Skeletal muscle cell (primary cell): ENCODE measurements at places on chromosomes 1 and 21.

- DNase-seq, result no peak
Observed at GRCh38 chr1:50503515-50503914, 80.3 kb upstream of the DMRTA2 start.

DNA sequence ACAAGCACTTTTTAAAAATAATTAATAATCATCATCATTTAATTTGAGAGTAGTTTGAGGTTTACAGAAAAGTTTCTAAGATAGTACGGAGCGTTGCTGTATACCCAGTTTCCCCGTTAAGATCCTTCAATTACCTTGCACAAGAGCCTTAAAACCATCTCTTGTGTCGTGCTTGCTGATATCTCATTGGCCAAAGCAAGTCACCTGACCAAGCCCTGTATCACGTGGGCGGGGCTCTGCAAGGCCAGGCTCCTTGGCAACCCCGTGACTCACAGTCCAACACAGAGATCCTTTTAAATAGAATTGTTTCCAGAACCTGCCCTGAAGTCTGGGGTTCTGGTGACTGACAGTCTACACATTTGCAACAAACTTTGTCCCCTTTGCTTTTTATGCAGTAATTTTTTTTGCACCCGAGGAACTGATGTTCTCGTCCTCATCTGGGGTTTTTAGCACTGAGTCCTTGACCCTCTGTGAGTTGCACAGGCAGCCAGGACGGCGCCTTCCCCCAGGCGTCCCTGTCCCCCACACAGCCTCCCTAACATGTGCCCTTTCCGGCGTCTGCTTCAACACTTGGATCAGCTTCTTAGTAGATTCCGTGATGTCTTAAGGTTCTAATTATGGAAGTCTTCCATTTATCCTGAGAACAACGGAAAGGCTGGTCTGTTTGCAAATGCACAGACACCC, 183.3 kb upstream of the TMEM51 start:
- no peak for DNase-seq

DNA sequence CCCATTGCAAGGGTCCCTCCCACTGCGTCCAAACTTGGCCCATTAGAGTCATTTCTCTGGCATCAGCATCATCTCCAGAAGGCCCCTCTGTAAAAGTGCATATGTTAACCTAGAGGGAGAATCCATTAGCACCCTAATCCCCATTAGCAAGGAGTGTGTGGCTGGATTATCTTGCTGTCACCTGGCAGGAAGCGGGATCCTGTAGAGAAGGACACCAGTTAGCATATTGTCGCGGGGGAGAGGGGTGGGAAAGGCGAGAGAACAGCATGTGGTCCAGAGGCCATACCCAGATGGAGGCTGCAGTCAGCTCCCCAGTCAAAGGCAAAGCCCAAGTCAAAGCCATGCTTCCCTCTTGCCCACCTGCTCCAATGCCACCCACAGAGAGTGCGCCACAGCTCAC, 64.0 kb downstream of the OLIG1 start:
- no peak for DNase-seq

DNA sequence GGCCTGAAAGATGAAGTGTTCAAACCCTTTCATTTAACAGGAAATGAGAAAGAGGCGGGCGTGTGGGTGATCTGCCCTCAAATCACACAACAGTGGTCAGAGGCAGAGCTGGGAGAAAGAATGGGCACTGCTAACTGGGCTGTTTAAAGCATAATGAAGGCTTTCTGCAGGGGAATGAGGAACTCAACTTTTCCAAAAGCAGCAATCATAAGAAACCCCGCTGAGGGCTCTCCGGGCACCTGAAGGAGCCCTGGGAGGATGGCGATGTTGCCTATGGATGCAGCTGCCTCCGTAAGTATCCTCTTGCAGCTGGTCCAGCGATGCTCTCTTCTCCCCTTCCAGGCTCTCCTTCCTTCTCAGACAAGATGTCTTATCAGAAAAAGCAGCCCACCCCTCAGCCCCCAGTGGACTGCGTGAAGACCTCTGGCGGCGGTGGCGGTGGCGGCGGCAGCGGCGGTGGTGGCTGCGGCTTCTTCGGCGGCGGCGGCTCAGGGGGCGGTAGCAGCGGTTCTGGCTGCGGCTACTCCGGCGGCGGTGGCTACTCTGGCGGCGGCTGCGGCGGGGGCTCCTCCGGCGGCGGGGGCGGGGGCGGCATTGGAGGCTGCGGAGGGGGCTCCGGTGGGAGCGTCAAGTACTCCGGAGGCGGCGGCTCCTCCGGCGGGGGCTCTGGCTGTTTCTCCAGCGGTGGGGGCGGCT, 1.2 kb downstream of the LORICRIN start:
- DNase-seq, result no peak

GRCh38 chr1:157626099-157626498, 28.2 kb upstream of the FCRL4 start:
- DNase-seq, result no peak

GRCh38 chr1:54528613-54529012, 19.4 kb upstream of the ACOT11 start:
- no peak for DNase-seq

DNA sequence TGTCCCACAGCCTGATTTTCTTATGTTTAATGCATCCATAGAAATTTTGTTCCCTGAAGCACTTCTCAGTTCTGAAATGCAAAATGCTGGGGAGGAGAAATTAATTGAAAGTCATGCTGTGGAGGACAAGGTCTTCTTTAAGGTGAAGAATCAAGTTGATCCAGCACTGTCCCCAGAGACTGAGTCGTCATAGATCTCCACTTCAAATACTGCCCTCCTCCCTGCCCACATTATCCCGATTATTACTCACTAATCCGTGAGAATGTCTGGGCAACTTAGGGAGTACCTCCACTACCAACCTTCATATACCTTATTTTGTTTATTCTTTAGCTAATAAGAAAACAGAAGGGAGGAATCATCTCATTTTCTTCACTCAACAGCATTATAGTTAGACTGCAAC, 70.0 kb upstream of the FMN2 start:
- no peak for DNase-seq

GRCh38 chr1:150429805-150430204, 57.4 kb upstream of the TARS2 start:
- DNase-seq, result no peak

DNA sequence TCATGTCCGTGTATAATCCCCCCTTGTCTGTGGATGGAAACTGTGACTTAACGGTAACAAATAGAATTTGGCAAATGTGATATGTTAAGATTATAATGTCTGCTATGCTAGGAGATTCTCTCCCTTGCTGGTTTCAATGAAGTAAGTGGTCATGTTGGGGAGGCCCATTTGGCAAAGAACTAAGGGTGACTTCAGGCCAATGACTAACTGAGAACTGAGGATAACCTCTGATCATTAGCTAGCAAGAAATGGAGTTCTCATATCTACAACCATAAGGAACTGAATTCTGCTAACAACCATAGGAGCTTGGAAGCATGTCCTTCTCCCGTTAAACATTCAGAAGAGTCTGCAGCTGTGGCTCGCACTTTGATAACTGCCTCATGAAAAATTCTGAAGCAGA, 2.3 kb downstream of the IFI44L start:
- no peak for DNase-seq

DNA sequence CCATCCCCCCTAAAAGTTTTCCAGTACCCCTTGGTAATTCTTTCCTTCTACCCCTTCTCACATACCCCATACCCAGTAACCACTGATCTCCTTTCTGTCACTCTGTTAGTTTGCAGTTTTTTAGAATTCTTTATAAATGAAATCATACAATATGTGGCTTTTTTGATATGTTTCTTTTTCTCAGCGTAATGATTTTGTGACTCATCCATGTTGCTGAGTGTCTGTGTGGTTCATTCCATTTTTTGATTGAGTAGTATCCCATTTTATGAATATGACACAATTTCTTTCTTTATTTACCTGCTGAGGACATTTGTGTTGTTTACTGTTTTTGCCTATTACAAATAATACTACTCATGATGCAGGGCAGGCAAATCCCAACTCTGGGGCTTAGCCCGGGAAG, 1605.3 kb downstream of the BRINP3 start:
- no peak for DNase-seq

GRCh38 chr1:207798847-207799246, 47.0 kb downstream of the CD46 start:
- DNase-seq, result no peak

DNA sequence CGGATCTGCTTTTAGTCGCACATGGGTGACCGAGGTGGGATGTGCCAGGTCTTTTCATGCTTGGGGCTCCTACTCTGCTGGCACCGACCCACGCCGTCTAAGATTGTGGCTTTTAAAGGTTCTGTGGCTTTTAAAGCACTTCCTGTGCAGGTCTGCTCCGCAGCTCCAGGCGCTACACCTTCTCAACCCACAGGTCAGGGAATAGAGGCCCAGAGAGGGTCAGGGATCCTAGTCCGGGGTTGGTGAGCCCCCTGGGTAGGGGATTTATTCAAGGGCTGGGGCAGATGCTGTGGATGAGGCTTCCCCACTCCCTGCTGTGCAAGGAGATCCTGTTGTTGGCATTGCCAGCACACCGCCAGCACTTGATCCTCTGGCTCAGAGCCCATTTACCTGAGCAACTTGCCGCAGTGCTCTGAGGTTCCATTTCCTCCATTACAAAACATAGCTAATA, 212.8 kb upstream of the RAB4A start:
- DNase-seq, result no peak

DNA sequence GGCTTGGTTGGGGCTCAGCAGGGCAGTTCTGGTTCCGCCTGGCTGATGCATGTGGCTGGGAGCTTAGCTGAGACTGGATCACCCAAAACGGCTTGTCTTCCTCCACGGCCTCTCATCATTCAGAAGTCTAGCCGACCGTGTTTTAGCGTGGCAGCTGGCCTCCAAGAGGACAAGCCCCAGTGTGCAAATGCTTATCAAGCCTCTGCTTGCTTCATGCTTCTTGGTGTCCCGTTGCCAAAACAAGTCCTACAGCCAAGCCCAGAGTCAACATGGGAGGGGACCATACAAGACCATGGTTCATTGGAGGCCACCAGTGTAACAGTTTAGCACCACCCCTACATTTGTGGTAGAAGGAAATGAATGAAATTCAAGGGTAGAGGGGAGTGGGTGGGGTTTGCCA, 10.5 kb upstream of the KDF1 start:
- DNase-seq, result no peak

GRCh38 chr1:161930064-161930463, 93.6 kb downstream of the OLFML2B start:
- DNase-seq, result no peak

- DNase-seq, result no peak
Observed at GRCh38 chr1:115558275-115558674, 83.5 kb upstream of the VANGL1 start.

- no peak for DNase-seq
Observed at GRCh38 chr1:32179193-32179442, 357 bp upstream of the TXLNA start.

GRCh38 chr1:51600529-51600928, 16.4 kb upstream of the OSBPL9 start:
- DNase-seq, result no peak

GRCh38 chr1:41995441-41996130, 76.9 kb upstream of the HIVEP3 start:
- DNase-seq, result no peak

- DNase-seq, result no peak
Observed at GRCh38 chr1:180158149-180159147, 3.8 kb downstream of the QSOX1 start.

GRCh38 chr1:233615571-233615970, 1.7 kb downstream of the KCNK1 start:
- no peak for DNase-seq

DNA sequence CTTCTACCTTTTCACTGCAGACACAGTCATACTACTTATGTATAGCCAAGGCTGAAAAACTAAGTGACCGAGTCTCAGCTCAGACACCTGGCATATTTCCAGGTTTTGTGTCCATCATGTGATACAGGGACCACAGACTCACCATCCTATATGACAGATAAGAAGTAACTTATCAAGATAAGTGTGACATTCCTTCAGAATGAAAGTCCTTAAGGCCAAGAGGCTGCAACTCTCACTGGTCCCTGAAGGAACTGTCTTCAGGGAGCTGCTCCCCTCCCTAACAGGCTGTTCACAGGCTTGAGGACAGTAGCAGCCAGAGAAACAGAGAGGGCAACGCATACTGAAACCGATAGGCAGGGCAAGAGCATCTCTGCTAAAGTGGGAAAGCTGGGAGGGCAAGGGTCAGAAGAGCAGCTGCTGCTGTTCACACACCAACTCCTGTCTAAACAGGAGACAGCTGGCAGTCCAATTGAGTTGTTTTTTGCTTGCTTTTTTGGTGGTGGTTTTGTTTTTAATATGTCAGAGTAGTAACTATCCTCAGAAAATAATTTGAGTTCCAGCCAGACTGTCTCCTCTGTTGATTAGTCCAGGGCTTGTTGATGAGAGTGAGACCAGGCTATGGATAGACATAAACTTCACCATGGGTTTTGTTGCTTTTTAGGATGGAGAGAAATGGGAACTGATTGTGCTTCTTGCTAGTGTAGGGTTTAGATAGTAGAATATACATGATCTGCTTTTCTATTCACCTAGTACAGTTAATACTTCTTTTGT, 67.7 kb downstream of the MACF1 start:
- DNase-seq, result peak; percentile 55

DNA sequence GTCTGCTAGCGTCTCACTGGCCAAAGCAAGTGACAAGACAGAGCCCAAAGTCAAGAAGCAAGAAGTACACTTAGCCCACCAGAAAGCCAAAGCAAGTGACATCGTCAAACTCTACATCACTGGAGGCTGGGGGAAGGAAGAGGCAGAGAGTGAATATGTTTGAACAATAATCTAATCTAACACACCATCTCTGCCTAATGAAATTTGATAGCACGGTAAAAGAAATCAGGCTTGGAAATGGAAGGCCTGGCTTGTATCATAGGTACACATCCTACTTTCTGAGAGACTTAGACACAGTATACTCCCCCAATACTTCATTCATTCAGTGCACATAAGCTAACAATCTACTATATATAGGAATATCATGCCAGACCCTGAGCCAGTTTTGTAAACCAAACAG, 26.3 kb downstream of the TRABD2B start:
- no peak for DNase-seq

DNA sequence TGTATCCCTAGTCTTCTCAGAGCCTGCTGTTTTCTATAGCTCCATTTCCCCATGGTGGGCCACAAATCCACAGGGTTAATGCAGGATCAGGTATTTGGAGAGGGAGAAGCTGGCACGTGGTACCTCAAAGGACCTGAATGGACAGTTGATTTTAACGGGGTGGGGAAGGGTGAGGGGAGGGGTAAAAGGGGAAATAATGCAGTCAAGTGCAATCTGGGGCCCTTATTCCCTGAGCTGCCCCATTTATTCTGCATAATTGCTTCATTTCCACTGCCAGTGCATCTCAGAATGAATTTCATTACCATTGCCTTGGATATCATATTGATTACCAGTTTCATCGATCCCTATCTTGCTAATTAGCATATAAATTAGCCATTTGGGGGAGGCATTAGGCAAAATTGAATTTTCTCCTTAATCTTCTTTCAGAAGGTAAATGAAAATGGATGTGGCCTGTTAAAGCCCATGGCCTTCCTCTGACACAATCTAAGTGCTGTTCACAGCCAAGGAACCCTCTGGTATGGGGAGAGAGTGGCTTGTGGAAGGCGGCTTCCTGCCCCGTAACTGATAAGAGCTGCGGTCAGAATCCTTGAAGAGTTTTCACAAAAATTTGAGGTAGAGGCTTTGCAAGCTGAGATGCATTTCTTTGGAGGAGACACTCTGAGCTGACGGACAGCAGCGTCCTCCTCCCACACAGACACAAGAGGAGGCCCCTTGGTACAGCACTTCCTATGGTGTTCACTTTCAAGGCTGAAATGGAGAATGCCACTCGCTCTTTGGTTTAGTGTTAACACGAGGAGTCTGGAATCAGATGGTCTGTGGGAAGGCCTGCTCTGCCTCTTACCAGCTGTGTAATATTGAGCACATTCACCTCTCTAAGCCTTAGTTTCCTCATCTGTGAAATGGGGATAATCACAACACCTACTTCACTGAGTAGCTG, 34.4 kb downstream of the PHC2 start:
- no peak for DNase-seq
